ENCODE measurements at places on chromosomes 13 and 19. TPM values are rescaled to one million over a fixed set of nuclear protein-coding genes. Genes with fewer than 3 reads are reported as not detected.
A peak's percentile ranks its signal among the peaks of the same experiment; 100 is the strongest.

The ZNF175 gene
- total RNA-seq, result 11.3 TPM

DNA sequence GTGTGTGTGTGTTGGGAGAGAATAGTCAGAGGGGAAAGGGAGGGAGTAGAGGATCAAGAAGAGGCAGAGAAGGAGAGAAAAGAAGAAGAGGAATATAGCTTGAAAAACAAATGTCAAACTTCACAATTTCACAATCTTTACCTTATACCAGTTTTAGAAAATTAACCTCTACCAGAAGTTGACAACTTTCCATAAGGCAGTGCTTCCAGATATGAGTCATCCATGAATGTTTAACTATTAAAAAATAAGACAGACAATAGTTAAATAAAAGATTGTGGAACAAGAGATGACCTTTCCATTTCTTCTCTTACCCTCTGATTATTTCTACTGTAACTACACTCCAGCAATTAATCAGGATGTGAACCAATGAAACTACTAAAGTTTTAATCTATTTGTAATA lies 229.4 kb downstream of the ITGBL1 start:
- DNase-seq, result no peak

- DNase-seq, result no peak
Measured at GRCh38 chr13:40063703-40064102, 408.2 kb downstream of the COG6 start.

DNA sequence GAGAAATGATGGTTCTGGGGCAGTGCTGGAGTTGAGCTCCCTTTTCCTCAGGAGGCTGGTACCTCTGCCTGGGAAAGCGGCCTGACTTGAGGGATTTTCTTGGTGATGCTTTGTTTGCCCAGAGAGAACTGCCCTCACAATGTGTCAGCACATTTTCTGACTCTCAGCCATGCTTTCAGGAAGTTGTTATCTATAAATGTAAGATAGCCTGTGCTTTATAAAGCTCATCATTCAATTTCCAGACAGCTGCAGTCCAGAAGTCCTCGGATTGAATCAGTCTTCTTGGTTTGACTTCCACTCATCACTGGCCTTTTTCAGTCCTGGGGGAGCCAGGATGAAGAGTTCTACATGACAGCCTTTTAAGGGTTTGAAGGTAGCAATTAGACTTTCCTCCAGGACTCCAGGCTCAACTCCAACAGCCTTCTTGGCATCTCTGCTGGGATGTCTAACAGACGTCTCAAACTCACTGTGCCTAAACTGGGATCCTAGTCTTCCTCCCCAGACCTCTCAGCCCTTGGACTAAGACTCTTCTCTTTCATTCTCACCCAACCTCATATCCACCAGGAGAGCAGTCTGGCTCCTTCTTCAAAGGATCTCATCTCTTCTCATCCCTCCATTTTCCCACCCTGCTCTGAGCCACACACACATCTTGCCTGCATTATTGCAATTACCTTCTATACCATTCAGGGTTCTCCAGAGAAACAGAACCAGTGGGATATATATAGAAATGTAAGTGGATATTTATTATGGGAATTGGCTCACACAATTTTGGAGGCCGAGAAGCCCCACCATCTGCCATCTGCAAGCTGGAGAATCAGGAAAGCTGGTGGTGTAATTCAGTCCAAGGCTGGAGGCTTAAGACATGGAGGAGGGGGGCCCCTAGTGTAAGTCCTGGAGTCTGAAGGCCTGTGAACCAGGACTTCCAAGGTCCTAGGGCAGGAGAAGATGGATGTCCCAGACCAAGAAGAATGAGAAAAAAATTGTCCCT lies 13.1 kb downstream of the ERICH6B start:
- no peak for DNase-seq

The KISS1R gene
- total RNA-seq, result 10.9 TPM

DNA sequence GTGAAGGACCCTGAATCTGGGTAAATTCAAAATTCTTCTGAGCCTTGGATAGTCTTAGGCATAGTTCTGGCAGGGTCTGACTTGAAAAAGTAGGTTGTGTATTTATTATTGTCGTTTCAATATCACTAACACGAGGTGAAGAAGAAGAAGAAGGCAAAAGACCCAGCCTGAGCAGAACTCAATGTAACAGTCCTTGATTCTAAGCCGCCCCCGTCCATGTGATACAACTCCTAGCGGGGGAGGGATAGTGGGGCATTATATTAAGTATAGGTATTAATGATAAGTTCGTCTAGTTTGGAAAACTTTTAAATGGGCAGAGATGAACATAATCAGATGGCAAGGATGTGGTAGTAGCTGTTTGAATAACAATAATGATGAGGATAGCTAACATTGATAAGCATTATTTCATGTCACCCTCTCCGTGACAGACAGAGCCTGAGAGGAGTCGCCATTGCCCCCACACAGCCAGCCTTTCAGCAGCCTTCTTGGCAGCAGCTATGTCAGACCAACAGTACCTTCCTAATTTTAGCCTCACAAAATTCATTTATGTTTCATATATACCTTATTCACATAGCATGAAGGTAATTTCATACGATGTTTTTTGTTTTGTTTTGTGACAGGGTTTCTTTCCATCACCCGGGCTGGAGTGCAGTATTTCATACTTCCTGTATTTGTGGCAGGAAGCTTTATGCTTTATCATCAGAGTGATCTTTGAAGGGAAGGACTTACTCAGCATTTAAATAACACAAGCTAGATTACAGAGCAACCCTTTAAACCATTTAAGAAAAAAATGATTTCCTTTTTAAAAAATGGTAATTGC lies 64.4 kb upstream of the NPAS1 start:
- no peak for DNase-seq

GRCh38 chr13:111916201-111916600 lies 150.7 kb upstream of the SOX1 start:
- DNase-seq, result no peak

DNA sequence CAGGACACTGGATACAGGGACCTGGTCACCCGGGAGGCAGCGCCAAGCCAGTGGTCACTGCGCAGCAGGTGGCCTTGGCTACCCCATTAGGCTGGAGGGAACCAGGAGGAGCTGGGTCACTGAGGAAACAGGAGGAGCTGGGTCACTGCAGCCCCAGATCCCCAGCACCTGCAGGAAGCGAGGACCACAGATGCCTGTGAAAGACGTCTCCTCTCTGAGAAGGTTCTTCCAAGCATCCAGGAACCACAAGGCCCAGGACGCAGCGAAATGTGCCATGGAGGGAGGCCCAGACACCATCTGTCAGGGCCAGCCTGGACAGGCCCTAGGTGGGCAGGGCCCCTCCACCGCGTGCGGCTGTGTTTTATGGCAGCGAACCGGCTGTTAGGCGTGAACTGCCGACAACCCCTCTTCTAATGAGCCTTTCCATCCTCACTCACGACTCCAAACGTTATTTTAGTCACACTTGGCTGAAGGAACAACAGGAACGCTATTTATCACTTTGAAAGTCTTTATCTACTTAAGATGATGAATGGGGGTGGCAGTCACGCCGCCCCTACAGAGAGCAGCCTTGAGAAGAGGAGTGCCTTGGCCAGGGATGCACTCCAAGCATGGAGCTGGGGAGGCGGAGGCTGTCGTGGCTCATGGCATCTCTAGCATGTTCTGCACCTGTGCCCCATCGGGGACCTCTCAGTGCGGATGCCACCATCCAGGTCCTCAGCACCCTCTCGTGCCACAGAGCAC lies 53.3 kb downstream of the CEBPG start:
- DNase-seq, result no peak

DNA sequence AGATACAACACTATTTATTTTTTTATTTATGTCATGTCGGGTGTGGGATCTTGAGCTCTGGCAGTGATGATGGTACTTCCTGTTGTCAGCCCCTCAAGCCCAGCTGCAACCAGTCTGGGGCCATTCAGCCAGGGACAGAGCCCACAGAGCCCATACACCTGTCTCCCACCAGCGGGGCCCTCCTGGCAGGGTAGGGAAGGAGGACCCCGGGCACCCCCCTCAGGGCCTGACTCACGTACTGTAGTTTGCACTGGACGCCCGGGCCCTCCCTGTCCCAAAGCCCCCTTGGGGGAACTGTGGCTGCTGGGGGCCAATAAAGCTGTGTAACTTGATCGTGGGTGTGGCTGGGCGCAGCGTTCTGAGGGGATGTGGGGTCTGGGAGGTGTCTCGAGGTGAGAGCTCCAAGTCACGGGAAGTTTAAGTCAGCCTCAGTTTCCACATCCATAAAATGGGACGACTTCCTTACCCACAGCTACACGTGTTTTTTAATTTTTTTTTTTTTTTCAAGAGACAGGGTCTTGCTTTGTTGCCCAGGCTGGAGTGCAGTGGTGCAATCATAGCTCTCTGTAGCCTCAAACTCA lies 9.5 kb downstream of the ATG4D start:
- DNase-seq, result no peak

The KIR3DL2 gene
- total RNA-seq, result 1.1 TPM

- DNase-seq, result no peak
Measured at GRCh38 chr19:307793-308420, 16.7 kb upstream of the PLPP2 start.

GRCh38 chr13:94431987-94432386 lies 47.5 kb downstream of the DCT start:
- DNase-seq, result no peak

DNA sequence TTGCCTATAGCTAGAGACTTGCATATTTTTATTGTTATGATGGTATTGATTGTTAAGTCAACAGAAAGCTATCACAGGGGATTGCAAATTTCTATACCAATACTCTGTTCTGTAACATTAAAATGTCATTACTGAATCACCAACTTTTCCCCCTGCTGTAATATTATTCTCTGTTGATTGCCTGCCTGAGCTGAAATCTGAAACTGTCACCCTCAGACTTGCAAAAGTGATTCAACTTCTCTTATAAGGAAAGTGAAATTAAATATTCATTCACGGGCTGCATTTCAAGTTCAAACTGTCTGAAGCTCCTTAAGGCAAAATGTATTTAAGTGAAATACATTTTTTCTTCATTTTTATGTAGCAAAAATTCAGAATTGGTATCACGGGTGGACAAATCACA lies 723.2 kb downstream of the PCDH9 start:
- no peak for DNase-seq

The ITPKC gene
- 8.3 TPM for total RNA-seq

DNA sequence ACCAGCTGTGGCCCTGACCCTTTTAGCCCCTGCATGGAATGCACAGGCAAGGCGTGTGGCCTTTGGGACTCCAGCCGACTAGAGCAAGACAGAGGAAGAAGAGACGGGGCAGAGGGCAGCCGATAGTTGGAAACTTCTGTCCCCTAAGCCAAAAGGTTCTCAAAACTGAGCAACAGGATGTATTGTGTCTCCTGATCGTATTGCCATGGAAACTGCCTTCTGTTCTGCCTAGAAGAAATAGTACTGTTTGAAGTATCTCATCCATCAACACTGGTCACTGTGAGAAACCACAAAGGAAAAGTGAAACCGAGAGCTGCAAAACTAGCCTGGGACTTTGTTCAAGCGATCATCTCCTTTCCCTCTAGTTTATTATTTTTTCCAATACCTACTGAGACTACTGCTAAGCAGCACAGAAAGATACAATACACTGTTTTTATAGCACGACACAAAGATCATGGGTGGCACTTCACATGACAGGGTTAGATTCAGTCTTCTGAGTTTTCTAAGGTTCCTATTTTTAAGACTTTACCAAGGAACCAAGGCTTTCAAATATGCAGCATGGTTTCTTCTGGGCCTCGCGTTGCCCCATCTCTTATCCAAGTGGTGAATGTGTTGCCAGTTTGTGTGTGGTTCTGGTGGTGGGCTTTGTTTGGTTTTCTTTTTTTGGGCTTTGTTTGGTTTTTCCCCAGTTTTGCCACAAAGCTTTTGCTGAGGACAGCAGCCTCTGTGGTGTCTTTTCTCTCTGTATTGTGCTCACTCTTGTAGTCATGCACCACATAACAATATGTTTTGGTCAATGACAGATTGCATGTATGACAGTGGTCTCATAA lies 49.3 kb upstream of the GPR183 start:
- DNase-seq, result peak; percentile 64

Data from activated naive CD4-positive, alpha-beta T cell treated with anti-CD3 and anti-CD28 coated beads, Interleukin-2, amount 50 U/mL, for 72 hours (primary cell).